Neural progenitor cell (in vitro differentiated cells): ENCODE measurements at places on chromosomes 6 and 20. TPM values are rescaled to one million over a fixed set of nuclear protein-coding genes. Genes with fewer than 3 reads are reported as not detected.

GRCh38 chr6:155117785-155118184 lies 122.7 kb downstream of the TIAM2 start:
- no peak for DNase-seq

DNA sequence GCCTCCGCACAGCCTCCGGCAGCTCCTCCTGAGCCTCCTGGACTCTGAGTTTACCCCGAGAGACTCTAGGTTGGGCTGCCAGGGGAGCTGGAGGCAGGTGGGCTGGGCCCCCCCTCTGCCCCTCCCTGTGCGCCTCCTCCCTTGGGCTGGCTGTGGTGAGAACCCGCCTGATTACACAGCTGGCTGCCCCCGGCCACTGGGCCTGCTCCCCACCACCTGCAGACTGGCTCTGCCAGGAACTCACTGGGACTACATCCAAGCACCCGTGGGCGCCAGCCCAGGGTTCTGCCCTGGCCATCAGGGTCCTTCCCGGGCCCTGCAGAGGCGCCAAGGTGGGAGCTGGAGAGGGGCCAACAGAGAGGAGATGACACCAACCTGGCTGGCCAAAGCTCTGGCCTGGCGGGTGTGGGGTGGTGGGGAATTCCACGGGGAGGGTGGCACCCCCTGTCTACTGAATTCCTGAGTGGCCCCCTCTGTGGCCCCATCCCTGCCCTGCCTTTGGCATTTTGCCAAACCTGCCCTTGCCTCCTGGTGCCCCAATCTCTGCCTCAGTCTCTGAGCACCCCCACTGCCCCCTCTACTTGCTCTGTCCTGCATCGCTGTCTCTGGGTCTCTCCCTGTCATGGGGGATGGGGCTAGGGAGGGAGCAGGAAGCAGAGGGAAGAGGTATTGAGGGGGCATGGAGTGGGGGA lies 21.9 kb upstream of the CDH22 start:
- no peak for DNase-seq

DNA sequence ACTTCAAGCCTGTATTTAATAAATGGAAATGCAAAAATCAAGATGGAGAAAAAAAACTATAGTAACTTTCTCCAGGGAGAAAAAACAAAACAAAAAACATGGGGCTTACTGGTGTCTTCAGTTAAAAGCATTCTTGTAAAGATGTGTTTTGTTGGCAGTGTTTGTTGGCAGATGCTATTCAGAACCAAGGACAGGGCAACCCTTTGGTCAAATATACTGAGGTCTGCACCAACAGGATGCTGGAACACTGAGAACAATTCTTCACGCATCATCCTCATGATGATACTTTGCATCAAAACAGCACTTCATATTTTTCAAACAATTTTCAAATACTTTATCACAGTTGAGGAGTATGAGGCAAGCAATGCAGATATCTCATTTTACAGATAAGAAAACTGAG lies 63.7 kb upstream of the CBLN4 start:
- DNase-seq = no peak

DNA sequence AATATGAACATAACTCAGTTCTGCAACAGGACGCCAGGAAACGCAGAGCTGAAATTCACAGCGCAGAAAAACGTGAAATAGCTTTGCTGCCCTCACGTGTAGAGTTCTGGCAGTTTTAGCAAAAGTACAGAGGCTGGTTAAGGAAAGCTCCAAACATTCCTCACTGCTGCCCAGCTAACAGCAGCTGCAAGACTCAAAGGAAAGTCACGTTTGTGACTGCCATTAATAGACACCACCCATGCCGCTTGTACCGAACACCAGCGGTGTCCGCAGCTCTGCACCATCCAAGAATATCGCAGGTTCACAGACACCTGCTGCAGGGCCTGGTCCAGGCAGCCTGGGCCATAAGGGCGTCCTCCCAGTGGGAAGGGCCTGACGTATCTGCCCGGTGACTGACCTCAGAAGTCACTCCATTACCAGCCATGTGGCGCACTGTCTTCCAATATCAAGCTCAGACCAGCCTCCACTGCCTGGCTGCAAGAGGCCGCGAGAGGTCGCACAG lies 61.4 kb downstream of the WDR27 start:
- no peak for DNase-seq

DNA sequence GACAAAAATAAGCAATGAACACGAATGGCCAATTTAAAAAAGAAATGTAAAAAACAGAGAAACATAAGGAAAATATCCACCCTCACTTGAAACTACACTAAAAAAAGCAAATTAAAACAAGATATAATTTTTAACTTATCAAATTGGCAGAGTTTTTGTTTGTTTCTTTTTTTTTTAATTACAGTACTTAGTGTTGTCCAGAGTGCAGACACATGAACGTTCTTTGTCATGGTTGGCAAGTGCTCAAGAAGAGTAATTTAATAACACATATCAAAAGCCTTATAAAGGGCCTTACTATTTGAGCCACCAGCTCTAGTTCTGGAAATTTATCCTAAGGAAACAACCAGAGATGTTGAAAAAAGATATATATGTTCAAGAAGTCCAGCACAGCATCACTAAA lies 142.3 kb downstream of the ATXN1 start:
- no peak for DNase-seq

DNA sequence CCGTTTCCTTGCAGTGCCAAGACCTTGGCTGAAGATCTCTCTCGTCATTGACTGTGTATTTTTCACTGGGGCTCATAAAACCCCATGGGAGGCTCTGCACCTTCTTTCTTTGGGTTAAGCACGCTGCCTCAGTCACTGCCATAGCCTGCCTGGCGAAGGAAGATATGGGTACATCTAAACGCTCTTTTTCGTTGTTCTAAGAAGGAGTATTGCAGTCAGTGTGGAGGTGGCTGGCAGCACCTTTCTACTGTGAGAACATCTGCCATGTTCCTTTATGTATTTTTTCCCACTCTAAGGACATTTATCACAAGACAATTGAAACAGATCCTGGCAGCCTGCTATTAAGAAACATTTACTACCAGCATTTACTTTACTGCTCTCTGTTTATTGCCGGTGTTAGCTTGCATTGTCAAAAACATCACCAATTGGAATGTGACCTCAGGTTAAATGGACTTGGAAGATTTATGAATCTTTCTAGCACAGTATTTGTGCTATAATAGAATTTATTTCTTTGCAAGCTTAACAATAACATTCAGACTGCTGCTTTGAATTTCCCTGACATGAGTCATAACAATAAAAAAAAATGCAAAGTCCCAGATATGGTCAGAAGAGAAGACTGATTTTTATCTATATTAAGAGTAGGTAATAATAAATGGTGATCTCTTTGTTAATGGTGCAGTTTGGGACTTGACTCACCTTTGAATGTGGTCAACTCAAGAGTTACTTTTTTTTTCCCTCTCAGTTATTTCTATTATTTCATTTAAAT lies 62.2 kb upstream of the CLDN20 start:
- DNase-seq = no peak

RIMS1 gene
- total RNA-seq = 2.4 and 2.5 TPM in 2 replicates

DZANK1 gene
- total RNA-seq = 5.3 and 8.3 TPM in 2 replicates

PEDS1 gene
- 9.5 and 21.6 TPM in 2 replicates for total RNA-seq

SIGLEC1 gene
- not detected in 2 replicates for total RNA-seq
